ENCODE measurements at places on chromosomes 3 and 15.

DNA sequence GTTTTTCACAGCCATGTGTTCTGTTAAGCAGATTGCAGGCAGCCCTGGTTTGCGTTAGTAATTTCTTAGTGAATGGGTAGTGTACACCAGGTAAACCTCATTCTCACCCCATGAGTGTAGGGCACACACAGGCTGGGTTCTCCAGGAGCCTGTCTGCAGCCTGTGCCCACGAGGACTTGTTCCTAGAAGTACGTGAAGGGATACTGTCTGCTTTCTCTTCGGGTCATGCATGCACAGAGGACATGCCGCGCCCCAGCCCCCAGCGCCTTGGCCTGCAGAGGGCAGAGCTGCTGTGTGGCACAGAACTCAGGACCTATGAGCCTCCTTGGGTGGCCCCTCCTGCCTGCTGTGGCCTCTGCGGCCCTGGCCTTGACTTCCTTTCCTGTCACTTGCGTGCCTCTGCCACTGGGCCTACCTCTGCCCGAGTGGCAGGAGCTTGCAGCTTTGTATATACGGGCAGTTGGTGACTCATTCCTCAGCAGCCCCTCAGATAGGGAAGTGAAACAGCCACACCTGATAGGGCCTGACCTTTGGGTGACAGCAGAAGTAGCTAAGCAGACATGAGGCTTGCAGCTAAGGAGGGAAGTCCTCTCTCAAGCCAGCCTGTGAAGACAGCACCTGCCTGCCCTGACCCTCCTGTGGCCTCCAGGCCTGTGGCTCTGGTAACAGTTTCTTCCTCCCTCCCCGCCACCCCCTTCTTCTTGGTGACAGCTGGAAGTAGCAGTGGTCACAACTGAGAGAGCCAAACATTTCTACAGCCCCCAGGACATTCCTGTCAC, 19.5 kb downstream of the PPCDC start:
- peak; percentile 15 for DNase-seq

GRCh38 chr3:37072892-37073291, 79.6 kb downstream of the MLH1 start:
- DNase-seq, result peak; percentile 43

- DNase-seq, result no peak
These were observed 122.7 kb downstream of the PLD1 start for GRCh38 chr3:171687581-171687980.

GRCh38 chr3:77460326-77460725, 420.4 kb downstream of the ROBO2 start:
- DNase-seq, result no peak

- DNase-seq, result no peak
These were observed 131.8 kb upstream of the UBE2E2 start for GRCh38 chr3:23071296-23071695.

DNA sequence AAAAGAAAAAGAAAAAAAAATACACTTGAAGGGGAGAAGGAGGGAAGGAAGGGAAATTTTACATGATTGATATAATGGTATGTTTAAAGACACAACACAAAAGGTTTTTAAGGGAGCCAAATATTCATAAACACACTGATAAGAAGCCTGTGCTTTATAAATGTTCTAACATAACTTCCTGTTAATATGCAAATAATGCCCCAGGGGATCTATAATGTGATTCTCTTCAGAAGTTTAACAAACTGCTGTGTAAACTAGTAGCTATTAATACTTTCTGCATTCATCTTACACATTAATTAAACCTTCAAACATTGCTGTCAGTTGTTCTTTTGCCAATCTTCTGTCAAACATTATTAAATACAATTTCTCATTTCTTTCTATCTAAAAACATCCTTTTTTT, 231.6 kb downstream of the TJP1 start:
- DNase-seq, result no peak

- DNase-seq, result no peak
These were observed 52.5 kb downstream of the CEMIP start for GRCh38 chr15:80831606-80832224.

DNA sequence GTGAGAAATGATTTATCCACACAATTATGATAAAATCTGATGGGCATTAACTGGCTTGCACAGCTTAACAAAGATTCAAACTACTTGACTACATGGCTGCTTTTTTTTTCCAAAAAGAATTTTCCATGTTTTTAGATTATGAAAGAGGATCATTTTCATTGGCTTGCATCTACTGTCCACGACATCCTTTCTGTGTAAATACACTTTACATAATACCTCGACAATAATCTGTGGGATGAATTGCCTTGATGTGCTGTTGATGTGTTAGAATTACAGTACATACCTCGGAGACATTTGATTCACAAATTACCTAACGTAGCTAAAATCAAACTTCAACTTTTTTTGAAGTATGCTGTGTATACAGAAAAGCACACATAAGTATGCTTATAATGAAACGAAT, 104.4 kb downstream of the PPP2R3A start:
- DNase-seq, result no peak

- DNase-seq, result no peak
These were observed 61.1 kb upstream of the ZBTB20 start for GRCh38 chr3:115208066-115208750.

DNA sequence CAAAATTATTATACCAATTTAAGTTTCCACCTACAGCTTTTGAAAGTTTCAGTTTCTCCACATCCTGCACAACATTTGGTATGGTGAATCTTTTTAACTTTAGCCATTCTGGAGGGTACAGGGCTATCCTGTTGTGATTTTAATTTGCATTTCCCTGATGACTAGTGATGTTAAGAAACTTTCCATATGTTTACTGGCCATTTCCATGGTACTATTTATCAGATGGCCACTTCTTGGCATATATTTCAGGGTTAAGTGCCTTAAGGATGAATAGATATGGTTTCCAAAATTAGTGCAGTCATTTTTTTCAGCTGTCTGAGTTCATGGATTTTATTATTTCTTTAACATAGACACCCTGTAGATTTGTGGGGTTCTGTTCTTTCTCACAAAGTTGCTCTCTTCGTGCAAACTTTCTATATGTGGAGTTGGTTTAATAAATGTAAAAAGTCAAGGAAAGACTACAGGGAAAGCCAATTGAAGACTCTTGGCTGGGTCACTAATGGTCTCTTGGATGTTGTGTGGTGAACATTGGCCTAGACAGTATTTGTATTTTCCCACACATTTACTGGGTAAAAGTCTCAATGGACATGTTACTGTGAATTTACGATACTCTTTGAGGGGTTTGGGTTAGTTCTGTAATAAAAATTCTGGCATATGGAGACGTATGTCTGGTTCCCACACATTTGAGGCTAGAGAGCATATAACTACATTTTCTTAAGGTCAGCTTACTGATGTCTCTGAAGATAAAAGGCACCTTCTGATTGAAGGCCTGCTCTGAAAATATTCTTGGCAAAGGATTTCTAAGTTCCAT, 147.5 kb upstream of the PDZRN3 start:
- DNase-seq, result no peak

GRCh38 chr15:40330368-40330836, 6.9 kb downstream of the INAFM2 start:
- DNase-seq, result peak; percentile 44

- DNase-seq, result no peak
These were observed 448.6 kb upstream of the RASGRP1 start for GRCh38 chr15:39013262-39013661.

DNA sequence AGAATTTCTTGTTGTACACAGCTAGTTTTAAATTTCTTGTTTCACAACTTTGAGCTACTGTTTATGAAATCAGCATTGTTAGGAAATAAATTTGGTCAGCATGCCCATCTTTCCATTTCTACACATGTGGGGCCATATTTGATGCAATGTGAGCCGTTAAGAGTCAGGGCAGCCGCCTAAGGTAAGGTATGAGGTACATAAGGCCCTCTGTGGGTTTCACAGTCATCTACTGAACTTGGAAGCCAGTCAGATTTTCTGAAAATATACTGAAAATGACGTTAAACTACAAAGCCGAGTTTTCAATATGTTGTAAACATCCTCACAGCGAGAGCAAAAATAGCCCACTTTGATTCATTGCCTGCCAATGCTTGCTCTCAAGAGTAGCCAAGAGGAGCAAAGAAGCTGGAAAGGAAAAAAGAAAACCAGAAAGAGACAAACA, 94.7 kb upstream of the PDZRN3 start:
- no peak for DNase-seq

DNA sequence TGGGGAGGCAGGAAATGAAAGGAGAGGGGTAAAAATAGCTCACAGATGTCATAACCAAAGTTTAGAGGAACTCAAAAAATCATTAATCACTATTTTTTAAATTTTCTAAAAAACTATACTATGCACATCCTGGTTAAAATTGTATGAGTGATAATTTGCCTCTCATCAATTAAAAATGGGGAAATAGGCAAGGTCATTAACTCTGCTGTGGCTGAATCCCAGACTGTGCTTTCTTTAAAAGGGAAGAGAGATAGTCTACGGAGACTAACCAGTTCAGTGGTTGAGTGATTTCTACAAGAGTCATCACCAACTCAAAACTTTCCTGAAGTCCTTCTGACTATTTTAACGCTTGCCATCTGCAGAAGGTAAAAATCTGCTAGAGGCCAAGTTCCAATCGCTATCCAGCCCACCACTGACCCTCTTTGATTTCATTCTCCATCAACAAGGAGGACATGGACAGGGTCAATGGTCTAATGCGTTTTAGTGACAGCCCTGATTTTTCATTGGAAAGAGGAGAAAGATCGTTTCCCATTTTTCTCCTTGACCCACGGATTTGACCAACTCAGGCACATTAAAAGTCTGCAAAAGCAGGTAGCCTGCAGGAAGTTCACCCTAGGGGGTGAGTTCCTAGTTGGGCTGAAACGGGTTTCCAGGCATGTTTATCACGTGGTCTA, 850 bp downstream of the SUCLG2 start:
- no peak for DNase-seq

GRCh38 chr3:36494461-36495109, 114.3 kb downstream of the STAC start:
- peak; percentile 46 for DNase-seq
